Gastrocnemius medialis (tissue), 4 donors: ENCODE measurements at places on chromosomes 7 and 10. TPM values are rescaled to one million over a fixed set of nuclear protein-coding genes. Genes with fewer than 3 reads are reported as not detected.
A peak's percentile ranks its signal among the peaks of the same experiment; 100 is the strongest.

The KAZALD1 gene
- total RNA-seq = 1.8 TPM

The CYP2C19 gene
- total RNA-seq = not detected

The ZNF277 gene
- total RNA-seq = 13.5 TPM

DNA sequence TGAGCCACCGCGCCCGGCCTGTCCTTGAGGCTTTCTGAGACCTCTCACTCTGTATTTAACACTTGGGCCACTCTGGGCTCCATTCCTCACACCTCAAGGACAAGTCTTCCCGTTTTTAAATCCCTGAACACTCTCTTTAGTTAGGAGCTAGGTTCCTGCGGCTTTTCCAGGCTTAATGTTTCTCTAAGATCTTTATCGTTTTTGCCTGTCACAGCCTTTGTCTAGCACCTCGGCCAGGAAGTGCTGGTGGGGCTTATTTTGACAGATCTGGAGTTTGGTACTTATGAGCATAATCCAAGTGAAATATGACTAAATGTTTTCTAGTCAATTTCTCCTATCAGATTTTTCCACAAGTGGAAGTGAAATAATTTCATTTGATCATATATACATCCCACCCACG, 186.6 kb downstream of the DPY19L1 start:
- no peaks in the 10 kb centered on the region for H3K27me3 ChIP-seq
- no peaks in the 10 kb centered on the region for H3K36me3 ChIP-seq
- H3K27ac ChIP-seq = no peak overlapping the region
- no peak overlapping the region for H3K4me3 ChIP-seq
- H3K4me1 ChIP-seq = no peaks in the 10 kb centered on the region

- peak overlapping the region; percentile 90 for H3K27ac ChIP-seq
- H3K27me3 ChIP-seq = no peaks in the 10 kb centered on the region
- no peak for DNase-seq
- H3K4me3 ChIP-seq = no peak overlapping the region
- no peaks in the 10 kb centered on the region for H3K36me3 ChIP-seq
Measured at GRCh38 chr7:36208426-36208825, 55.4 kb downstream of the EEPD1 start.

DNA sequence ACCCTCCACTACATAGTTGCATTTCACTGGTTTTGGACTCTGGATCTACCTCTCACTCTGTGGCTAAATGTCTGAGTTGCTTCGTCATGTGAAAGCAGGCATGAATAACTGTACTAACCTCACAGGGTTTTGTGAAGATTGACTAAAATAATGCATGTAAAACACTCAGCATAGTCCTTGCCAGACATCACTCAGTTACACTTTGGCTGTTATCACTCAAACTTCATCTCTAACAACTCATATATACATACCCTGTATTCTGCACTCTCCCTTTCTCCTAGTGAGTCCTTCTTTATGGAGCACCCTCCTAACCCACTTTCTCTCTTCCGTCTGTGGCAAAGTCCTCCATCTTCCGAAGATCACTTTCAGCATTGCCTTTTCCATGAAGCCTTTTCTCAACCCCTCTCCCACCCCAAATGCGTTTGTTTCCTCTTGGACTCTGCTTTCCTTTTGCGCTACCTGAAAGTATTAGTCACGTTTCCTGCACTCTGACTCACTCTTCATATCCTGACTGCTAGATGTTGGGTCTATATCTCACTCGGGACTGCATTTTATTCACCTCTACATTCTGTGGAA, 72.6 kb downstream of the OSBPL3 start:
- H3K36me3 ChIP-seq = no peaks in the 10 kb centered on the region
- H3K27me3 ChIP-seq = no peaks in the 10 kb centered on the region
- peaks cover 31% of the 10 kb centered on the region for H3K4me1 ChIP-seq
- H3K4me3 ChIP-seq = no peak overlapping the region
- no peak overlapping the region for H3K27ac ChIP-seq

DNA sequence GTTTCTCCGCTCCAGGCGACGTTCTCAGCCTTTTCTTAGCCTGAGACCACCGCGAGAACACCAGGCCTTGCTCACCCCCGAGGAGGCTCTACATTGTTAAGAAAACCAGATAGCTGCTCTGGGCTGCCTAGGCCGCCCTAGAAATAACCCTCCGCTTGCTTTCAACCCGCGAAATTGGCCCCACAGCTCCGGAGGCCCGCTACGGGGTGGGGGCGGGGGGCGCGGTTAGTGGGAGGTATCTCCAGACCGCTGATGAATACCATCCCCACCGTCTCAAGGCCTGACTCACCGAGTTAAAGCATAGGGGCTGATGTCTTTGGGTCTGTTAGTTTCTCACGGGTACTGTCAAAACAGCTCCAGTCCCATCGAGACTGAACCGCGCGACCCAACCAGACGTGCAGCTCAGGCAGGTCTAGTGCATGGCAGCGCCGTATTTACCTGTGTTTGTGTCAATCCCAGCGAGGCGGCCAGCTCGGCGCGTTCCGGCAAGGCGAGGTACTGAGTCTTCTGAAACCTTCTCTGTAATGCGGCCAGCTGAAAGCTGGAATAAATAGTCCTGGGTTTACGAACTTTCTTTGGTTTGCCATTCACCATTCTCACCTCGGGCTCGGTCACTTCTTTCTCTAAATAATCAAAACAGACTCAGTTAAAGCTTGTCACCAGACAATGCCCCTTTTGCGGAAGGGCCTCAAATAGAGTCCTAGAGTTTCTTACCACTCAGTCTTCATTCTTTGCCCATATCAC, 2.7 kb downstream of the DLX5 start:
- no peak overlapping the region for H3K4me3 ChIP-seq
- no peak for DNase-seq
- no peak overlapping the region for H3K27ac ChIP-seq
- H3K36me3 ChIP-seq = no peaks in the 10 kb centered on the region
- peaks cover 21% of the 10 kb centered on the region for H3K4me1 ChIP-seq

GRCh38 chr7:157738066-157738460, 401.3 kb downstream of the DNAJB6 start:
- H3K27me3 ChIP-seq = no peaks in the 10 kb centered on the region
- no peak for DNase-seq
- H3K27ac ChIP-seq = no peak overlapping the region
- H3K36me3 ChIP-seq = no peaks in the 10 kb centered on the region
- no peak overlapping the region for H3K4me3 ChIP-seq

GRCh38 chr7:38451840-38452239, 178.4 kb upstream of the TARP start:
- H3K27me3 ChIP-seq = no peaks in the 10 kb centered on the region
- no peak overlapping the region for H3K27ac ChIP-seq
- no peak overlapping the region for H3K4me3 ChIP-seq
- DNase-seq = no peak

GRCh38 chr7:92680442-92680841, 90.3 kb upstream of the FAM133B start:
- DNase-seq = no peak
- H3K27ac ChIP-seq = no peak overlapping the region
- no peaks in the 10 kb centered on the region for H3K36me3 ChIP-seq
- no peaks in the 10 kb centered on the region for H3K27me3 ChIP-seq
- no peaks in the 10 kb centered on the region for H3K4me1 ChIP-seq
- no peak overlapping the region for H3K4me3 ChIP-seq

GRCh38 chr7:590731-591551, 71.3 kb upstream of the PDGFA start:
- H3K27ac ChIP-seq = no peak overlapping the region
- H3K27me3 ChIP-seq = no peaks in the 10 kb centered on the region
- H3K36me3 ChIP-seq = no peaks in the 10 kb centered on the region

- no peaks in the 10 kb centered on the region for H3K27me3 ChIP-seq
- no peak overlapping the region for H3K4me3 ChIP-seq
- peaks cover 49% of the 10 kb centered on the region for H3K36me3 ChIP-seq
- peaks cover 37% of the 10 kb centered on the region for H3K4me1 ChIP-seq
Measured at GRCh38 chr7:888081-889024, 12.0 kb downstream of the GET4 start.

- H3K36me3 ChIP-seq = no peaks in the 10 kb centered on the region
- no peak overlapping the region for H3K4me3 ChIP-seq
- no peak for DNase-seq
- H3K27ac ChIP-seq = no peak overlapping the region
- H3K4me1 ChIP-seq = no peaks in the 10 kb centered on the region
Measured at GRCh38 chr7:140484951-140485499, 5.7 kb upstream of the MKRN1 start.

GRCh38 chr7:93364806-93365205, 132.6 kb downstream of the VPS50 start:
- H3K4me3 ChIP-seq = no peak overlapping the region
- H3K4me1 ChIP-seq = no peaks in the 10 kb centered on the region
- H3K36me3 ChIP-seq = no peaks in the 10 kb centered on the region
- H3K27me3 ChIP-seq = no peaks in the 10 kb centered on the region
- H3K27ac ChIP-seq = no peak overlapping the region
- no peak for DNase-seq

DNA sequence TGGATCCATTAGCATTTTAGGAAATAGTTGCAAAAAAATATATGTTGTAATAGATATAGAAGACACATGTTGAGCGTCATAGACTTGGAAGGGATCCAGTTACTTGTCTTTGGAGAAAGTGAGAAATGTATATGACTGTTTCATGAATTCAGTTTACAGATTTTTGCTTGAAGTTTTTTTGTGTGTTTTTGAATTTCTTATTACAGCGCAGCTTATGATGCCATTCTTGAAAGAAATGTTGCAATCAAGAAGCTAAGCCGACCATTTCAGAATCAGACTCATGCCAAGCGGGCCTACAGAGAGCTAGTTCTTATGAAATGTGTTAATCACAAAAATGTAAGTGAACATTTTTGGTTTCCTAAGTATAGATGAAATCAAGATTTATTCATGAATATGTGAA, 98.2 kb downstream of the MAPK8 start:
- no peaks in the 10 kb centered on the region for H3K27me3 ChIP-seq
- peaks cover 9% of the 10 kb centered on the region for H3K4me1 ChIP-seq
- H3K4me3 ChIP-seq = no peak overlapping the region
- no peak for DNase-seq
- H3K27ac ChIP-seq = no peak overlapping the region

GRCh38 chr7:45974540-45975360, 53.7 kb upstream of the IGFBP3 start:
- no peak overlapping the region for H3K4me3 ChIP-seq
- no peaks in the 10 kb centered on the region for H3K36me3 ChIP-seq
- no peaks in the 10 kb centered on the region for H3K4me1 ChIP-seq

GRCh38 chr10:110553905-110554304, 13.6 kb upstream of the SMC3 start:
- no peak overlapping the region for H3K27ac ChIP-seq
- no peak for DNase-seq
- no peaks in the 10 kb centered on the region for H3K27me3 ChIP-seq
- H3K36me3 ChIP-seq = no peaks in the 10 kb centered on the region

DNA sequence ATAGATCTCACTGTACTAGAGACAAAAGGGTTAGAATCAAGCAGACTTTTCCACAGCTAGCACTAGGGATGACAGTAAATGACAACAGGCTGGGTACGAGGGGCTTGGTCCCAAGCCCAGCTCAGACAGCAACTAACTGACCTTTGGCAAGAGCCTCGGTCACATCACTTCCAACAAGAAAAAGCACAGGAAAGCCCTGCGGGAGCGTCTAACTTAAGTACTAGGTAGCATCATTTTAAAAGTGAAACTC, 22.8 kb downstream of the CALML3 start:
- no peaks in the 10 kb centered on the region for H3K27me3 ChIP-seq
- H3K27ac ChIP-seq = peak overlapping the region; percentile 51
